ENCODE measurements at places on chromosomes 6 and 20. TPM values are rescaled to one million over a fixed set of nuclear protein-coding genes. Genes with fewer than 3 reads are reported as not detected.

DNA sequence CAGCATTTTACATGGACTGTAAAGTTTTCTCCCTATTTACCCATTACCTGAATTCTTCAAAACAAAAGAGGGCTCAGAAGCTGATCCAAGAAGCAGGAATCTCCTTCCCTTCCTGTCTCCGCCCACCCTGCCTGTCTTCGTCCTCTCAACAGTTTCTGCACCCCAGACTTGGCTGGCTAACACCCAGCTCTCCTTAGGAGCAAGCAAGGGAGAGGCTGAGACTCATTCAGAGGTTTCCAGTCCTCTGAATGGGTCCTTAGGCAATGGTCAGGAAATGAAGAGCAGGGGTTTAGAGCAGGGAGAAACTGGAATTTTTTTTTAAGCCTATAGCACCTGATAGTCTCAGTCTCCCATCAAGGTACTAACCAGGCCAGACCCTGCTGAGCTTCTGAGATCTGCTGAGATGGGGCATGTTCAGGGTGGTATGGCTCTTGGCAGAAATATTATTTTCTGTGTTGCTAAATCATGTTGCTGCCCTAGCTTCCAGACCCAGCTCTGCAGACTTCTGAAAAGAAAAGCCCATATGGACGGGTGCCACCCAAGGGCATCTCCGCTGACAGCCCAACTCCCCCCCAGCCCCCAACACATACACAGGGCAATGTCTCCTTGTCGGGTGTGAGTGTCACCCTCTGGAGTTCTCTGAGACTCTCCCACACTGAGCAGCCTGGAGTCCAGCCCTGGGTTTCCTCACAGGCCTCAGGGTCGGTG is 74.6 kb upstream of the CD93 start:
- no peak for DNase-seq

- DNase-seq, result peak; percentile 32
These were observed 74.1 kb upstream of the PAK5 start for GRCh38 chr20:9912858-9913434.

DNA sequence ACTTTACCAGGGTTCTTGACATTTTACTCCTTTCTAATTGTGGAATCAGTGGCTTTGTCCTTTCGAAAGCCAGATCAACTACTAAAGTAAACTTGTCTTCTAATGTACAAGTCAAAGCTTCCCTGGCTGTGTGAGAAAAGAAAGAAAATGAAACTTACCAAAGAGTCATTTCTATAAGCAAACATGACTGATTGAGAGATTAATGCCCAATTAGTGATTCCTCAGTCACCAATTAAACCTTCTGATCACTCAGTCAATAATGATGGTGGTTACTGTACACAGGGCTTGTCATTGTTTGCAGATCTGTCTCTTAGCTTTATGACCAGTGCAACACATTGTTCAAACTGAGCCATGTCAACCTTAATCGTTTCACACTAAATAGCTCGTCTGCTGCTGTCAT is 1168.4 kb upstream of the CITED2 start:
- DNase-seq, result no peak

DNA sequence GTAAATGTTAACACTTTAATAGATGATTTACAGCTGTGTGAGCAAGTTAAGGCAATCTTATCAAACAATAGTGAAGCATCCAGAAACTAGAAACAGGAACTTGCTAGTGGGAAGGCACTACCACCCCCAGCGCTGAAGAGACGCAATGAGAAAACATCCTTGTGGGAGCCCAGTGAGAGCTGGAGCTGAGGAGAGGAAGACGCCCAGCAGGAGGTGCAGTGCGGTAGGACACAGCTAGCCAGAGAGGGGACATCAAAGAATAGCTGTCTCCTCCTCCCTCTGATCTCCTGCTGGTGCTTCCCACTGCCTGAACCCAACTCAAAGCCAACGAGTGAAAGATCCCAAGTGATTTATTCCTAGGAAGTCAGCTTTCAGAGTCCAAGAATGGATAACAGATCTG is 140.3 kb downstream of the COL12A1 start:
- peak; percentile 15 for DNase-seq

DNA sequence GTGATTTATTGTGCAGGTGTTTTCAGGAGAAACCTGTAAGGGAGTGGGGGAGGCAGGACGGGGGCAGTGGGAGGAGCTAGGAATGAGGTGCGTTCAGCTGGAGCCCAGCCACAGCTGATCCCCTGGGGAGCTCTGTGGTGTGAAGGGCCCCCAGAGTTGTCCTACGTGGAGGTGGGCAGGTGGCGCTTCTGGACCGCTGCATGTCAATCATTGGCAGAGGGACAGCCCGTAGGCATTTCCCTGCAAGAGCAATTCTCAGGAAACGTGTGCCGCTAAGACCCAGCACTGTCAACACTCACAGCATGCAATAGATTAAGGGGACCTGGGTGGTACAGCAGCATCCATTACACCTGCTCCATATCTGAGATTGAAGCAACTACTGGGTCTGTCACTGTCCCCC is 88.0 kb downstream of the PRND start:
- no peak for DNase-seq

DNA sequence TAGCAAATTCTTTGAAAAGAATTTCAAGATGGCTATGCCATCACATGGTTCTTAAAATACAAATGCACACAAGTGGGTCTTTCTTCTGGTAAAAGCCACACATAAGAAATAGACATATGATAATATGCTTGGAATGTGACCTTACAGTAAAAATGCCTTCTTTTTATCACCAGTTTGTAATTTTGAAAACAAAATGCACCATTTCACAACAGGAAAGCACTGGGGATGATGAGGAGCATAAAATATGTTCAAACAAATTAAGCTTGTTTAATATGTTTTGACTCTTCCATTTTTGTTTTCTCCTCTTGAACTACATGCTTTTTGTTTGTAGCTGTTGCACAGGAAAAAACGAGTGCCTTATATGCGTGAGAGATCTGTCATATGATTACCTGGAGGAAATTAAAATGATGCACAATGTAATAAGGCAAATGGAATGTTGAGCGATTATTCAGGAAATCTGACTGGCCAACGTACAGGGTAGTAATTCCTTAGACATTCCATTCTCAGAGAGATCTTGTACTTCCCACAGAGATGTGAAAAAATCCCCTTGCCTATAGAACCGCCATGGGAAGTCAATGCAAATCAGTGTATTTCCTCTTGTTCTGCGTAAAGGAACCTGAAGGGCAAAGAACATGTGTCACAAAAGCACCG is 911.6 kb downstream of the TFAP2A start:
- peak; percentile 91 for DNase-seq

DNA sequence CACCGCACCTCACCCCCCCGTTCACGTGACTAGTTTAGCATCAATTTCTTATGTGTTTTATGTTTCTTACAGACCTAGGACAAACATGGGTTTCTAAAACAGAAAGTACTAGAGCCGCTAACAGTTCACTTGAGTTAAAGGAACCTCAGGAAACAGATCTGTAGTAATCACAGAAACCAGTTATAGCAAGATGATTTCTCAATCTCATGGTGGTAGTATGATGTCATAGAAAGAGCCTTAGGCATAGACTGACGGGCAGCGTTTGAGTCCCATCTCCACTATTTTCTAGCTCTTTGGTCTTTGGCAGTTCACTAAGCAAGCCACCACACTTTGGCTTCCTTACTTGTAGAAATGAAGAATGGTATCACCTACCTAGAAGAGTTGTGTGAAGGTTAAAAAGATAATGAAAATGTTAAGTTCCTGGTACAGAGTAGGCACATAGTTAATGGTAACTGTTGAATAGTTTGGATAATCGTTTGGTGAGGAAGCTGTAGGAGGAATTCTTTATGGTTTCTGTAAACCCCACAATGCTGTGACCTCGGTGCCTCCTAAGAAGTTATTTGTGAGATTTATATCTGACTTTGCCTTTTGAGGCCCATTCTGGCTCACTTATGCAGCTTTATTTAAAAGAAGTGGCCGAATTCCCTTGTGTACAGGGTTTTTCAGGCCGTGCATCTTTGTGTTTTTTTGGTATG is 21.3 kb downstream of the CTNNBL1 start:
- no peak for DNase-seq

DNA sequence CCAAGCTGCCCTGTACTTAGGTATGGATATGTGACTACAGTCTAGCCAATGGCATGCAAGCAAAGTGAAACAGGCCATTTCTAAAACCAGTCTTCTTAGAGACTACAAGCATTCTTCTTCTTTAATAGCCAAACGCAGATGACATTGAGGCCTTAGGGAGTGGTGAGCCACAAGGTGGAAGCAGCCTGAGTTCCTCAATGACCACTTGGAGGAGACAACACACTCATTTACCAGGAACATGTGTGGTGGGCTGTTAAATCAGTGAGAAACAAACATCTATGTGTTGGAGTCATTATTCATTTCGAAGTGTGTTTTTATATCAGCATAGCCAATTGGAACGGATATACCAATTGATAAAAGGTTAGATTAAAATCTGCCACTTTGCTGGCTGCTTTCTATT is 122.0 kb downstream of the GFRAL start:
- peak; percentile 19 for DNase-seq

- DNase-seq, result no peak
These were observed 229.9 kb downstream of the NRN1 start for GRCh38 chr6:5776706-5777390.

- DNase-seq, result no peak
These were observed 115.3 kb downstream of the CDH26 start for GRCh38 chr20:60073504-60073903.

- DNase-seq, result no peak
These were observed 3.2 kb upstream of the RIPOR3 start for GRCh38 chr20:50694379-50695134.

- no peak for DNase-seq
These were observed 14.0 kb upstream of the GRM4 start for GRCh38 chr6:34159844-34160243.

- no peak for DNase-seq
These were observed 16.4 kb downstream of the SOX4 start for GRCh38 chr6:21609881-21610329.

GRCh38 chr20:37406010-37406998 is 60.4 kb downstream of the SRC start:
- peak; percentile 76 for DNase-seq

- DNase-seq, result peak; percentile 88
These were observed 5.5 kb downstream of the PTGIS start for GRCh38 chr20:49562311-49563014.

DNA sequence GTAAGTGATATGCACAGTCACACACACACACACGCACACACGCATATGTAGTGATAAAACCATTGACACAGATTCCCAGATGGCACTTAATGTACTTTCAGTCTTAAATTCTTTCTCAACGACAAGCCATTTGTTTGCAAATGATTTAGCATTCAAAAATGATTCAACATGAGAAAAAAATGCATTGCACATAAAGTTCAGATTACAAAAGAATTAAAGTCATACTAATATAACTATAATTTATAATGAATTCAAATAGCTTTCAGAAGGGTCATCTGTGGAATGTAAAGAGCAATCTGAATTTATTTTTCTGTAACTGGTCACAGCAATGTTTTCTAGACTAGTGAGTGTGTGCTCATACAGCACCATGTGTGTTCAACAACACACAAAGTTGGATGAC is 521.6 kb upstream of the ZNF337 start:
- no peak for DNase-seq

- DNase-seq, result no peak
These were observed 38.5 kb upstream of the TFB1M start for GRCh38 chr6:155352811-155353210.

DNA sequence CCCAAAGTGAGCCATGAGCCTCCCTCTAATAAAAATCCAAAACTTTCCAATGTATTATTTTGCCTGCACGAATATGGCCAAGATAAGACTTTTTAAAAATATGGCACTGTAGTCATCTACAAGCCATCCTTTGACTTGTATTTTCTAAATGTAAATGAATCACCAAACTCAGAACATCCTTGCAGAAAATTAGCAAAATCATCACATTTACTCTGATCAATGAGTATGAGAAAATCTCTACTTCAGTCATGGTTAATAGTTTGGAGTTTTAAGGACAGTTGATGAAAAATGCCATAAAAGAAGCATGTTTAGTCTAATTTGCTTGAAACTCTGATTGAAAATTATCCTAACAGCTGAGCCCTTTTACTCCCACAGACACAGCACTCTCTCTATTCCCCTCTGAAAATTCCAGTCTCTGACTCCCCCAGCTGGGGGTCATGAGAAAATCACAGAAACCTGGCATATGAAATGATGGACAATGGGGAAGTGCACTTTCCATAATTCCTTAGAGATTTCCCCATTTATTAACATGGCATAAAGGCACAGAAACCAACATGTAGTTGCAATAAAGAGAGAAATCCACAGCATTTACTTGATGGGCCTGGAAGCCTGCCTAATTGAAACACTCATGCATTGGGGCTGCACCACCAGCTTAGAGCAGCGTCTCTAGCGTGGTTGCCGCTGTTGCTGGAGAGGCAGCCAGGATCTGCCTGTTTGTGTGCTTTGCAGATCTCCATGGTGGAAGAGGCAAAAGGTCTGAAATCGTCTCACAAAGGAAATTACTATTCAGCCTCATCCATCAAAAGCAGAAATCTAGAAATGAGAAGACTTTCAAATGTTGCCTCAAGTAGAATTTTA is 214.0 kb downstream of the WDR27 start:
- no peak for DNase-seq

DNA sequence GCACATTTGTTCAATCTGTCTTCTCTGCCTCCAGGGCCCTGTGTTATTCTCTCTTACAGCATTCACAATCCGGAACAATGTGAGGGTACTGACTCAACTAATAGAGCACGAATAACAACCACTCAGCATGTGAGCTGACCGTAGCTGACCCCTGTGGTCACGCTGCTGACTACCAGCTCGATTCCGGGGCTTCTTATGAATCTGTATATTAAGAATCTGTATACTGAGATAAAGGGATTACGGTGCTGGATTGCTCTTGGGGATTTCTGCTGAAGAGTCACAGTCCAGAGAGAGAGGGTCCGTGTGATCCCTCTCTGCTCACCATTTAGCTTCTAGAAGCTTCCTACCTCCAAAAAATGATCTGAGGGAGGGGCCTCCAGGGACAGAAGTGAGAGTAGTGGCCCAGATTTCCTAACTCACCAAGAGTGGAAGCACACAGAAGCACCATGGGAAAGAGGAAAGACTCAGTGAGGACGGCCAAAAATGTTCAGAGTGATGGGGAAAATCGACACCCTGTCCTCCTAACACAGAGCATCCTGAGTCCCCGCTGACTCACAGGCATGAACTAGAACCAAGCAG is 156.2 kb downstream of the THBS2 start:
- peak; percentile 79 for DNase-seq

Gene NMBR
- total RNA-seq, result not detected

Gene LAMA2
- total RNA-seq, result 0.65 TPM

Gene PRIM2
- total RNA-seq, result 103 TPM

All from Daoy (cell line).